ENCODE measurements at places on chromosomes 2 and 18.

DNA sequence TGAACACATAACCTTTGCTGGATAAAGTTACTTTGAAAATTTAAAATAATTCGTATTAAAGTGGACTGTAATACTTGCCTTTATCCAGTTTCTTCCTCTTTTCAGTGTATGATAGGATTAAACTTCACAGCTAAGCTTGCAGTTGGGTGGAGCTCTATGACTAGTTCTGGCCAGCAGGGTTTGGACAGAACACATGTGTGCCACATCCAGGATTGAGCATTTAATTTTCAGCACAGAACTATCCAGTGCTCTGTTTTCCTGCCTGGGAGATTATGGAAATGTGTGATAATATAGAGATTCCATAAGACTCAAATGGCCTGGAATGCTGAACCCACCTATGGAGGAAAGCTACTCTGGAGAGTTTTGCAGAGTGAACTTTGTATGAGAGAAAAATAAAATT is 200.2 kb downstream of the OSR1 start:
- DNase-seq = no peak

DNA sequence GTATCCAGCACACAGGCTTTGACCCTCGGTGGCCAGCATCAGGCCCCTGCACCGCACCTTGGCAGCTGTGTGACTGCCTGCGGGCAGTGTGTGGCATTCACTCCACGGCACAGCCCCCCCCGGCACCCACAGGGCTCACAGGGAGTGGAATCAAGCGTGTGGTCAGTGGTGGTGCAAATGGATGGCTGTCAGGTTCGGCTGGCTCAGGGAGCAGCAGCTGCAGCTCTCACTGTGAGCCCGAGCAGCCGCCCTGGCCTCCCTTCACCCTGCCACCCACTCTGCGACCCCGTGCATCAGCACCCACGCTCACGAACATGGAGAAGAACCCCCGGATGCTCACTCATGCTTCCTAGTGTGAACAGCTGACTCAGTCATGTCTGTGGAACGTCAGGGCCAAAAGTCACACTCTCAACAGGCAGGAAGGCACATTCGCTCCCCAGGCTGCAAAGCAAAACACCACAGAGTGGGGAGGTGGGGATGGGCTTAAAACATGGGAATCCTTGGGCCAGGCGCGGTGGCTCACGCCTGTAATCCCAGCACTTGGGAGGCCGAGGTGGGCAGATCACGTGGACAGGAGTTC is 41.5 kb upstream of the GPC1 start:
- DNase-seq = no peak

- DNase-seq = no peak
Measured at GRCh38 chr2:129050101-129050500, 731.4 kb upstream of the HS6ST1 start.

DNA sequence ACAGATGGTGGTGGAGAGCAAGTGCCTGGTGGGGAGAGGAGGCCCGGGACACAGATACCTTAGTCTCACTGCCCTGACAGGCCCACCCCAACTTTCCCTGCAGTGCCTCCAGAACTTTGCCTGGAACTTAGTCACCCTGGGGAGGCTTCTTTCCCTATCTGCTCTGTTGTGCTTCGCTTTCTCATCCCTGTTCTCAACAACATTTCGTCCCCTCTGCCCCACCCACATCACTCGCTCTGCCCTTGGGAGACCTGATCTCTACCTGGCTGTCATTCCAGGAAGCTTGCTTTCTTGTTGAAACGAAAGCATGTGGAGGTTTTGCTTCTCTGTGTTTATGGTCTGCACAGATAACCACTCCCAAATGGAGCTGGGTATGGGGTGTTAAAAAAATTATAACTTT is 93.8 kb downstream of the PRKCE start:
- no peak for DNase-seq

DNA sequence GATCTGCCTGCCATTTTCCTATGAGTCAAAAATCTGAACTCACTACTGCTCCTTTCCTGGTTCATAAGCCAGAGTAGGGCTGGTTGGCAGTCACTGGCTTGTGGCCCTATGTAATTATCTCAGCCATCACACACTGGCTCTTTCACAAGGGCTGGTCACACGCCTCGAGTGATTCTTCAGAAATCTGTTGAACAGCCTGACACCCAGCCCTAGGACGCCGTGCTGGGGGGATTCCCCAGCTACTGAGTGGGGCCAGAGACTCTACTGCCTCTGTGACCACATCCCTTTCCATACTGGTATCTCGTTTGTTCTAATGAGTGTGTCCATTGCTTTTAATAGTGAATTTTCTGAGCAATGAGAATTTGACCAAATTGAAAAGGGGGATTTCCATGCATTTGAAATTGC is 45.8 kb upstream of the RBM44 start:
- DNase-seq = no peak

DNA sequence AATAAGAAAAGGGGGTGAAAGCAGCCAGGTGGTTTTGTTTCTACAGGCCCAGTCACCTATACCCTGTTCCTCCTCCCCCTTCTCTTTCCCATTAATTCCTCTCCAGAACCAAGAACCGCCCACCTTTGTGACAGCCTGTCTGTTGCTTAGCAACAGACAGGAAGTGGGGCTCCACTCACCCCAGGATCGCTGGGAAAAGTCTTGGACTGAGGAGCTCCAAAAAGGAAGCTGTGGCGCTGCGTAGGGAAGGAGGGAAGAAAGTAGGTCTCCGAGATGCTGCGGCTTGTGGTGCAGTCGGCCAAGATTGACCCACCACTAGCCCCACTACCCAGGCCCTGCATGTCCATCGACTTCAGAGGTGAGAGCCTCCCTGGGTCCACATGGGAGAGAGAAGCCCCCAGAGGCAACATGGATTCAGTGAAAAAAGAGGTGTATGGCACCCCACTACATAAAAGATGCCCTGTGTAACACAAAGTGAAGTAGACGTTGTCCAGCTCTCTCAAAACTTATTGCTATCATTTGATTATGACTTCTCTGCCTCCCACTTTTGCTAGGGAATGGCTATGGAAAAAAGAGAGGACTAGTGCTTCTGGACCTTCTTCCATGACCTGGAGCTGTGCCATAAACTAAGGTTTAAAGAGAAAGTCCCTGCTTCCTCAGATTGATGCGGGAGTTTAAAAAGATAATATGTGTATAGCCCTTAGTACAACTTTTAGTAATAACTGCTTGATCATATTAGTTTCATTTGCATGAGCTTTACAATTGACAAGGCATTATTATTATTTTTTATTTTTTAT is at the start of gene FER1L5:
Gene FER1L5 (plus strand): TSS at position 201 of the 797 bp plus-strand sequence. CDS start 73 bp downstream, at position 274.
- DNase-seq = no peak

GRCh38 chr2:197157879-197158537 is 152.6 kb downstream of the ANKRD44 start:
- no peak for DNase-seq

- no peak for DNase-seq
Measured at GRCh38 chr2:233349005-233349998, 5.0 kb upstream of the DGKD start.

GRCh38 chr2:41998186-41999127 is 49.4 kb upstream of the PKDCC start:
- DNase-seq = no peak

DNA sequence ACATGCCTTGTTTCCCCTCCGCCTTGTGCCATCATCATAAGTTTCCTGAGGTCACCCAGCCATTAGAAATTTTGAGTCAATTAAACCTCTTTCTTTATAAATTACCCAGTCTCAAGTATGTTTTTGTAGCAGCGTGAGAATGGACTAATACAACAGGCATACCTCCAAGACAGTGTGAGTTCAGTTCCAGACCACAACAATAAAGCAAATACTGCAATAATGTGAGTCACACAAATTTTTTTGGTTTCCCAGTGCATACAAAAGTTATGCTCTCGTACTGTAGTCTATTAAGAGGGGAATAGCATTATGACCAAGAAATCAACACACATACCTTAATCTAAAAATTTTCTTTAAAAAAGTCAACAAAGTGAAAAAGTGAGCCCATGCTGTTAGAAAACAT is 217.2 kb downstream of the NR4A2 start:
- DNase-seq = no peak

- DNase-seq = no peak
Measured at GRCh38 chr18:38698088-38698487, 1132.5 kb upstream of the CELF4 start.

DNA sequence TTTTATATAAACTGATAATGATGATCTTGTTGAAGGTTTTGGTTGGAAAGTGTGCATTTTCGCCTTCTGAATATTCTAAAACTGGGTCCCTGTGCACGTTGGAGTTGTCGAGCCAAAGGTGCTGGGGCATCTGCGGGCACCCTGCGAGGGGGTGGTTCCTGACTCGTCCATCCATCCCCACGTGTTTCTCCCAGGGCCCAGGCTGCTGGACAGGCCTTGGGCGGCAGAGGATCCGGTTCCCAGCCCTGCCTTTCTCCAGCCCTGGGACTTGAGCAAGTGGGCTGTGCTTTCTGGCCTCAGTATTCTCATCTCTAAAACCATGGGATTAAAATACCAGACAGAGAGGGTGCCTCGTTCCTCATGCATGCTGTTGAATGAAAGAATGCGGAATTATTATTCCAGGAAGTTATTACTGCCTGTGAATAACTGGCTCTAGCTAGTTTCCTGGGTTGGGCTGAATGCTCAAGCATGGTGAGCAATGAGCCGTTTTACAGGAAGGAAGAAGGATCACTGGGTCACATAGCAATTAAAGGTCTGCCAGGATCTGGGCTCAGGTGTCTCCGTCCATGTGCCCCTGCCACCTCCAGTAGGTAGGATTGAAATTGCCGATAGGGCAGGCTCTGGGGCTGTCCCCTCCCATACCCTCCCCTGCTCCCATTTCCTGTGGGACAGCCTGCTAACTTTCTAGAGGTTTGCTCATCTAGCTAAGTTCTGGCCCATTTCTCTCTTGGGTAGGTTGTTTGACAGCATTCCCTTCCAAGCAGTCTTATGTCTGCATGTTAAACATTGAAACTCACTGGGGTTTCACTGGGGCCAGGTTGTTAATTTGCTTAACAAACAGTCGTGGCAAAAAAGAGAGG is 77.2 kb upstream of the HS6ST1 start:
- no peak for DNase-seq

GRCh38 chr2:12827721-12828120 is 111.0 kb downstream of the TRIB2 start:
- DNase-seq = no peak

DNA sequence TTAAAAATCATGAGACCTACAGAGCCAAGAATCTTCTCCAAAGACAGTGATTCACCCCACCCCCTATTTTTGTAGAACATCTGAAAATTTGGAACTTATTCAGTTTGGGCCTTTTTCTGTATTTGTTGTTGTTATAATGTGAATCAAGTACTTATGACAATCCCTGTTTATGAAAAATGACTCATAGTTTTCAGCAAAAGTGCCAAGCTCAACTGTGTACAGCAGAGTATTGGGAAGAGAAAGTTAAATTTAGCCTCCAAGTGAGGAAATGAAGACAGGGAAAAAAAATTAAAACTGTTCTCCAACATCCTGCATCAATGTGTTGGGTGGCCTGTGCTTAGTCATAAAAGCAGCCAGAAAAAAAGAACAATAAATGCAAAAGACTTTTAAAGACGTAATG is 46.2 kb downstream of the LRATD1 start:
- DNase-seq = no peak

GRCh38 chr2:137705296-137705695 is 259.0 kb upstream of the HNMT start:
- no peak for DNase-seq

- DNase-seq = no peak
Measured at GRCh38 chr2:30257266-30258214, 26.2 kb downstream of the LBH start.

Data from CMK (cell line).